ENCODE measurements at places on chromosomes 11 and 22.

DNA sequence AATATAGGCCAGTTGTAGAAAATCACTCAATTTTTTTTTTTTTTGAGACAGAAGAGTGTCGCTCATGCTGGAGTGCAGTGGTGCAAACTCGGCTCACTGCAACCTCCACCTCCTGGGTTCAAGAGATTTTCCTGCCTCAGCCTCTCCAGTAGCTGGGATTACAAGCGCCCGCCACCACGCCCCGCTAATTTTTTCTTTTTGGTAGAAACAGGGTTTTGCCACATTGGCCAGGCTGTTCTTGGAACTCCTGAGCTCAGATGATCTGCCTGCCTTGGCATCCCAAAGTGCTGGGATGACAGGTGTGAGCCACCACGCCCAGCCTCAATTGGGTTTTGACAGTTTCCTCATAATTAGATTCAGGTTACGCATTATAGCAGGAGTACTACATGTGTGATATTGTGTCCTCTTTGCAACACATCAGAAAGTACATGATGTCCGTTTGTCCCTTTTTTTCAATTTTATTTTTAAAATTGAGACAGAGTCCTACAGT is 2.6 kb upstream of the ATP6V1E1 start:
- no peak for DNase-seq

GRCh38 chr11:62172294-62172693 is 17.7 kb upstream of the SCGB1D1 start:
- no peak for DNase-seq

- peak; percentile 25 for DNase-seq
Observed at GRCh38 chr11:78927511-78927910, 352.8 kb upstream of the NARS2 start.

- DNase-seq: no peak
Observed at GRCh38 chr11:21944577-21944976, 248.3 kb upstream of the ANO5 start.

DNA sequence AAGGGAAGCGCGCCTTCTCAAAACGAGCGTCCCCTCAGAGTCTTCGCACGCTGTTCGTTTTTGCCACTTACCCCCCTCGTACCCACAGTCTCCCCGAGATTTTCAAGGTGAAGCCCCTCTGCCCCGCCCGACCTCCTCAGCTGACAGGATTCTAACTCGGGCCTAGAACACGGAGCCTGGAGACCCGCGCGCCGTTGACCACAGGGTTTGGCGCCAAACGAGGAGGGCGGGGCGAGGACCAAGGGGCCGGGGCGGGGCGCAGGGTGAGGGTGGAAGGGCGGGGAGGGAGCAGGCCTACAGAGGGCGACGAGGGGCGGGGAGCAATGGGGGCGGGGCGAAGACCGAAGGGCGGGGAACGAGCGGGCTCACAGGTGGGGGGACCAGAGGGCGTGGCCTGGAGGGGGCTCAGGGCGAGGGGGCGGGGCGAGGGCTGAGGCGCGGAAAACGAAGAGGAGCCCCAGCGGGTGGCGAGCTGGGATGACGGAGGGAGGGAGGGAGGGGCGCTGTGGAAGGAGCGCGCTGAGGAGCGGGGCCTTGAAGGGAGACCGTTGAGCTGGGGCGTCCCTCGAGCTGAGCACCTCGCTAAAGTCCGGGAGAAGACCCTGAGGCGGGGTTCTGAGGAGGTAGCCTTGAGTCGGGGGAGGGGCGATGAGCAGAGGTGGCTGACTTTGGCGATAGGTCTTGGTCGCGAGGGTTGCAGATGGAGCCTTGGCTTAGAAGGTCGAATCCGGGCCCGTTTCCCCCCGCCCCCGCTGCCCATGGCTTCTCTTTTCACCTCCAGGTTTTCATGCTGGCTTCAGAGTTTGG is at the start of gene DMC1:
TSS of gene DMC1 (minus strand) at position 212 of the 807 bp plus-strand sequence. CDS start 1,927 bp downstream, outside the sequence.
- DNase-seq: peak; percentile 96

- no peak for DNase-seq
Observed at GRCh38 chr11:75333807-75334140, 17.7 kb downstream of the ARRB1 start.

DNA sequence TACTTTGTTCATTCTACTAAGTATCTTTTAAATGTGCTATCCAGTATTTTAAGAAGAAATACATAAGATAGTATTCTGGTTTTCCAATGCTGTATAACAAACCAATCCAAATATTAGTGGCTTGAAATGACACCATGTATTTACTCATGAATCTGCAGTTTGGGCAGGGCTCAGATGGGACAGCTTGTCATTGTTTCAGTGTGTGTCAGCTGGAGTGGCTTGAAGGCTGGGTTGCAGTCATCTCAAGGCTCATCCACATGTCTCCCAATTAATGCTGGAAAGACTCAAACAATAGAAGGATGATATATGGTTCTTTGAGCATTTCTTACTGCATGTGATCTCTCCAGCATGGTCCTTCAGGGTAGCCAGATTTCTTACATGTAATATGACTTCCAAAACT is 146.2 kb downstream of the ARHGAP42 start:
- DNase-seq: no peak

- no peak for DNase-seq
Observed at GRCh38 chr11:105372206-105372605, 232.6 kb upstream of the CARD18 start.

DNA sequence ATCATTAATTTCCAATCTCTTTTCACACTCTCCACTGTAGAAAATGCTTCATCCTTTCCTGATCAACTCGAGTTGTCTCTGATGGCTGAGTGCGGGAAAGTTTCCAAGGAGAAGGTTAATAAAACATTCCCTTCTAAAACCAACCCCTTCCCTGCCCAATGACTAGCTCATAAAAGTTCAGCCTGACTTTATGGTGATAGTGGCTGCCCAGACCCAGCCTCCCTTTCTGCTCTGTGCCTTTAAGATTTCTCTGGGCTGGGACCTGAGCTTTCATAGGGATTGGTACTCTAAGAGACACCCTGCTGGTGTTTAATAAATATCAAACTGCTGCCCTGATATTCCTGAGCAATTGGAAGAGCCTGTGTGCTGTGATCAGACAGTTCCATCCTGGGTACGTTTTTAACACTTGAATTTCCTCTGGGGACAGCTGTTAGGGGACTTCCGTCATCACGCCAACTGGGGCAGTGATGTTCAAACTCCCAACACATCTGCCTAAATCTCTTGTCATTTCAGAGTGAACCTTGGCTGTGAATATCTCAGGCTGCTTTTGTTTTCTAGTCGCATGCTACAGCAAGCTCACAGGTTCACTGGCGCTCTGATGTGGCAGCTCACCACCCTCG is 195.0 kb upstream of the KIRREL3 start:
- no peak for DNase-seq

DNA sequence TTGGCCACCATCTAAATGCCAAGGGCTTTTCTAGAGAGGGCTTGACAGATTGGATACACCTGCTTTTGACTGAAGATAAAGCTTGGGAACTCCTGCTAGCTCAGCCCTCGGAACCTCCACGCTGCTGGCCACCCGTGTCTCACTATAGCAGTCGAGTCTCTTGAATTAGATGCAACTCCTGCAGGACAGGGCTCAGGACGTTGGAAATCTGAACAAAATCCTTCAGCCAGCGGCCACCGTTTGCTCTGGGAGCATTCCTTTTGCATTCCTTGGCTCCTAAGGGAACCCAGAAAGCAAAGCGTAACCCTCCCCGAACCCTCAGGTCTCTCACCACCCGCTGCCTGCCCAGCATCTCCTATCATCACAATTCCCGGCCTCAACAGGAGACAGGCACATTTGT is 77.8 kb downstream of the GRIK4 start:
- DNase-seq: no peak

- DNase-seq: no peak
Observed at GRCh38 chr11:2562890-2563212, 118.0 kb downstream of the KCNQ1 start.

DNA sequence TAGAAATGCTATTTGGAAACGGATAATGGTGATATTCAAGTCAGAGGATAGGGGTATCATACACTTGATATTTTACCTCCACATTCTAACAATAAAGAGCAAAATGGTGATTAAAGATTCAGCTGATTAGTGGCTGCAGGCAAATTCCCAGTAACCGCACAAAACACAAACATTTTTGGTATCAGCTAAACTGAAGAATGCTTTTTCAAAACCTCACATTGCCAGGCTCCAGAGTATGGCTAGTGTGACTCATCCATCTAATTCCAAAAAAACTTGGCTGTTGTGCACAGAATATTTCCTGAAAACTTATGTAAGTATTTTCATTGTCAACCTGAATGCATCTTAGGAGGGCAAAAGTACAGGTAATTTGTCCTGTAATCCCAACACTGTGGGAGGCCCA is 10.9 kb downstream of the SRPRA start:
- no peak for DNase-seq

DNA sequence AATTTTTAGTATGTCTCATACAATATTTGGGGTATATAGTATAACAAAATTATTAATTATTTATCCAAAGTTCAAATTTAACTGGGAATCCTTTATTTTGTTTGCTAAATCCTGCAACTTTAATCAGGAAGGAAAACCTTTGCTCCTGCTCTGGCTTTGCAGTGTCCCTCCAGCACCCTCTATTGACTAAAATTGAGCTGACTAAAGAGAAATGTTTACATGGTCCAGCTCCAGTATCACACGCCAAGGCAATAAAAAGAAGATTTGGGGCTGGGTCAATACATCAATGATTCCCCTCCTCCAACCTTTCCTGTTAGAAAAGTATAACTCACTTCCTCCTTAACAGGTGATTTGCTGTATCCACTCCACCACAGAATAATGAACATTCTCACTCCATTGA is 153.0 kb upstream of the LRRC4C start:
- DNase-seq: no peak

DNA sequence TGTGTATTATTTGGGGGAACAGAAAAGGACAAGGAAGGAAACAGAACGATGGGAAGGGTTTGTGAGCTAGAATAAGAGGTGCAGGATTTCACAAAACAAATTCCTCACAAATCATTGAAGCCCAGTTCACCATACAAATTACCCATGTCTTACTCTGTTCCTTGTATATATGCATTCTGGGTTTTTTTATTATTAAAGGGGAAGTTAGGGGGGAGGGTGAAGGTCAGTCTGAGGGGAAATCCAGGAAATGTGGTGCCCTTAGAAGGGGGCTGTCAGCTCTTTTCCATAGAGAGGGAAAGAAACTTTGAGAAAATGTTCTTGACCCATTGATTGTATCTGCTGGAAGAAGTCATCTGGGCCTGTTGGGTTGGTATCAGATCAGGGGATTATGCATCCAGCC is 90.8 kb downstream of the RNF169 start:
- DNase-seq: no peak

GRCh38 chr11:119976805-119977560 is 160.9 kb downstream of the TRIM29 start:
- no peak for DNase-seq

GRCh38 chr22:20093418-20094196 is 13.6 kb downstream of the DGCR8 start:
- no peak for DNase-seq

GRCh38 chr11:74932797-74933196 is 16.1 kb downstream of the XRRA1 start:
- DNase-seq: no peak

DNA sequence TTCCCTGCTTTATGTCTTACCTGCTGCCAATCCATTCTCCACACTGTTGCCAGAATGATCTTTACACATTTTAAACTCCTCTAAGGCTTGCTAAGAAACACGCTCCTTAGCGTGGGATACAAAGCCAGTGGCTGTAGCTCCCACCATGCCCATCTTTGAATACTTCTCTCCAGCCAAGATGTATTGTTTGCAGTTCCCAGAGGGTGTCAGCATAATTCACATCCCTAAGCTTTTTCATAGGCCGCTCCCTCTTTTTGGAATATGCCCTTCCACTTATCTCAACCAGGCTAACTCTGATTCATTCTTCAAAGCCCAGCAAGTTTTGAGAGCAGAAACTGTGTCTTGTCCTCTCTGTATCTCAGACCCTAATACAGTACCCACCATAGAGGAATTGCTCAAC is 8.1 kb upstream of the UPK2 start:
- DNase-seq: no peak

GRCh38 chr22:49281467-49282340 is 546.0 kb downstream of the BRD1 start:
- DNase-seq: no peak

DNA sequence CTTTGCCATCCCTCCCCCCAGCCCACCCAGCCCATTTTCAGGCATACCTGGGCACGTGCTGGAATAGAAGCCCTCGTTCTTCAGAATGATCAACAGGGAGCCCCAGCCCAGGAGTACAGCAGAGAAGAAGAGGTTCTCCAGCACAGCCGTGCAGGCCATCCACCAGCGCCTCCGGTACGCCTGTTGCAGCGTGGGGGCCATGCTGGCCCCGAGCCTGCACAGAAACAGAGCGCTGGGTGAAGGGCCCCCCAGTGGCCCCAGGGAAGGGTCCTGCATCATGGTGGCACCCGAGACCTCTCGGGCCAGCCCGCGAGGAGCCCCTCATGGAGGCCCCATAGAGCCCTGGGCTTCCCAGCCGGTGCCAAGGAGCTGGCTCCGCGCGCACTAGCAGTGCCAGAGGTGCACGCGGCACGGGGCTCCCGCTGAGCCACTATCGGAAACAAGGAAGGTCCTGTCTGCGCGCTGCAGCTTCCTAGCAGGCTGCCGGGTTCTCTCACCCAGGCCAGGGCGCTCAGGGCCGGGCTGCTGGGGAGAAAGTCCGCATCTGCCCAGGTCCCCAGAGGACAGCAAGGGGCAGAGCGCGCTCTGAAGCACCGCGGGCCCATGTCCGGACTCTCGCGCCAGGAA is 1.5 kb downstream of the SLC43A1 start:
- DNase-seq: peak; percentile 46

DNA sequence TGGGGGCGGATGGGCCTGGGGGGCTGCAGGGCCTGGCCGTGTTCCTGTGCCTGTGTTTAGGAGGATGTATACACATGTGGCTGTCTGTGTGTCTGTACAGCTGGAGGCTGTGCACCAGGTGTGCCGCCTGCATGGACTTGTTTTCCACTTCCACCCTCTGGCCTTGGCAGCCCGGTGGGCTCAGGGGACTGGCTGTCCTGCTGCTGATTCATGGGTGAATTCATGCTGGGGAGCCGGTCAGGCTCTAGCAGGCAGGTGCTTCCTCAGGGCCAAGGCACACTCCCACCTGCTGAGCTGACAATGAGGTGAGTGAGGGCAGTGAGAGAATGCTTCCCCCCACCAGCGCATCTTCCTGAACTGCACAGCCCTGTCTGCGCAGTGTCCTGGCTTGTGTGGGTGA is 88.4 kb downstream of the CCDC81 start:
- DNase-seq: no peak

DNA sequence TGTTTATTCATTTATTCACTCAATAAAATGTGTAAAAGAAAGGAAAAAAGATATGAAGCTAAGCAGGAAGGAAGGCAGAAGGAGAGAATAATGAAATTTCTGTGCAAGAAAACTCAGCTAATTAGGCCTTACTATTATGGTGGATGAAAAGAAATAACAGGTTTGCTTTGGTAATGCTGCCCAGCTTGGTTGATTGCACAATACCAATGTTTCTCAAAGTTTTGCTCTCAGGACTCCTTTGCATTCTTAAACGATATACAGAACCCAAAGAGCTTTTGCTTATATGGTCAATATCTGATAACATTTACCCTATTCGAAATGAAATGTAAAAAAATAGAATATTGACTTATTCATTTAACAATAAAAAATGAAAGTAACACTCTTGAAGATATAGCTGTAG is 7.3 kb upstream of the CTSC start:
- no peak for DNase-seq

GRCh38 chr11:14584595-14584994 is 59.0 kb upstream of the PDE3B start:
- no peak for DNase-seq
